Ascending aorta (tissue), 2 donors: ENCODE measurements at places on chromosomes 2 and 18.

DNA sequence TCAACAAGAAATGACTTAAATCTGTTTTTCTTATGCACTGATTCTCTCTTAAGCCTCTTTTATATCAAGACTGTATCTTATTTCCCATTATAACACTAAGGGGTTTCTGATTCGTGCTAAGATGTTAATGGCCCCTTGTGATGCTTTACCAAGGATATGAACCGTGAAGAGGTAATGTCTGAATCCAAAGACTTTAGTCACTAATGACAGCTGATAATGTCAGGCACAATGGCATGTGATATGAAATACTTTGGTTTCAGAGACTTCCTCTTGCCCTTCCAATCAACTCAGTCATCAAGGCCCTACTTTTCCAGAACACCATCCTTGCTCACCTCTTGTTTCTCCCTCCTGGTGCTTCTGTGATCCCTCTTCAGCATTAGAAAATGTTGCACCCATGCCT is 262.8 kb downstream of the KCNE4 start:
- no peak for DNase-seq

DNA sequence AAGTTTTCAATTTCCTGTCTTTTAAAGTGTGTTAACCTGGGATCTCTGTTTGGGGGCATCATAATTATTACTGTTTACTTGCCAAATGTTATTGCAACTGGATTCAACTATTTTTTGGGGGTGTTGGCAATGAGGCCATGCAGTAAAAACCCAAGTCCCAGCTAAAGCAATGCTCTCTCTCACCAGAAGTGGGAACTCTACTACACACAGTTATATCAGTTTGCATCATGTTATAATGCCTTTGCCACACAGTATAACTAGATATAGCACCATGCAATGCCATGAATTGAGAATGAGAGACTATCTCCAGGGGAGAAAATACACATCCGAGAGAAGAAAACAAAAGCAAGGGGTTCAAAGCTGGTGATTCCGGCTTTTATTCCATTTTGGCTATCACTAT is 79.0 kb downstream of the GCA start:
- no peak for DNase-seq

DNA sequence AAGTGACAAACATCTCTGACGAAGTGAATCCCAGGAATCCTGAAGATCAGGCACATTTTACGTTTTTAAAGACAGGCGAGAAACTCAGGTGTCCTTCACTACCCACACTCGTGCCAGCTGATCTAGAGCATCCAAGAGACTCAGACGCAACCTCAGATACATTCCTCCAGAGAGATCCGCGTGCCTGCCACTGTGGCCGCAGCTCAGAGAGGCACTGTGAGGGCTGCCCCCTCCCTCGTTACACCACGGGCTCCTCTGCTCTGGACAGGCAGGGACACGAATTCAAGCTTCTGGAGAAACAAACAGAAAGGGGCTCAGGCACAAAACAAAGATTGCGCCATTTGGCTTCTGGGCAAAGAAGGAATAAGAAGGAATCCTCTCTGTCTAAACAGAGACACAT is 268.0 kb downstream of the HDAC4 start:
- no peak for DNase-seq

DNA sequence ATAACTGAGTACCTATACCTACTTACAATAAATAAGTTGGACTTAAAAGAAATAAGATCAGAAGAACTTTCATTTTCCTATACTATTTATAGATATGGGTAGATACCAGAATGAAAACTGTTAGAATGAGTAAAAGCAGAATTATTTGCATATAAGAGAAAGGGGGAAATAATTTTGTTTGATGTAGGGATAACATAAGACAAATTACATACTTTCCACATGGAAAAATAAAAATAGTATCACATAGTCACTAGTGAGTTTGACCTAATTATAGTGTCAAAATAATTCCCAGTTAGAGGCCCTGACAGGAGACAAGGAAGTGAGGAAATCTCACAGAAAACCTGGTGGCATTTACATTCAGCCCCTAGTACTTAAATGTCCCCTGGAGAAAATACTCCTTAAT is 28.6 kb downstream of the KCMF1 start:
- no peak for DNase-seq

DNA sequence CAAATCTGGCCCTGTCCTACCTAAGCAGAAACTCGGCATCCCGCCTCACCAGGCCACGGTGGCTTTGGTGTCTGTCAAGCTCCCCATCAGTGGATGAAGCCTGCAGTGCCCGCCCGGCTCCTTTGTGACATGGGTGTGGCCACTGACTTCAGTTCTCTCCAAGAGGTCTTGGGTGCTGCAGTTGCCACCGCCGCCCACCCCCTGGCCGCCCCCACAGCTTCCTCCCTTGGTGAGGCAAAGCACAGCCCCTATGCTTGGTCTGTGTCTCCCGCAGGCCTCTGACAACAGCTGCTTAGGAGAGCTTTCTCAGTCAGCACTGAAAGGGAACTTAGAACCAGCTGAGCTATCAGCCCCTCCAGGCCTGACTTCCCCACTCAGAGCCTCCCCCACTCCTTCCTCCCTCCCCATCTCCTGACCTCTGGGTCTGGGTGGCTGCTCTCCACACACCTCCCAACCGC is 22.9 kb upstream of the GPR55 start:
- DNase-seq, result no peak

GRCh38 chr2:104856973-104857261 is 3.0 kb downstream of the POU3F3 start:
- no peak for DNase-seq

DNA sequence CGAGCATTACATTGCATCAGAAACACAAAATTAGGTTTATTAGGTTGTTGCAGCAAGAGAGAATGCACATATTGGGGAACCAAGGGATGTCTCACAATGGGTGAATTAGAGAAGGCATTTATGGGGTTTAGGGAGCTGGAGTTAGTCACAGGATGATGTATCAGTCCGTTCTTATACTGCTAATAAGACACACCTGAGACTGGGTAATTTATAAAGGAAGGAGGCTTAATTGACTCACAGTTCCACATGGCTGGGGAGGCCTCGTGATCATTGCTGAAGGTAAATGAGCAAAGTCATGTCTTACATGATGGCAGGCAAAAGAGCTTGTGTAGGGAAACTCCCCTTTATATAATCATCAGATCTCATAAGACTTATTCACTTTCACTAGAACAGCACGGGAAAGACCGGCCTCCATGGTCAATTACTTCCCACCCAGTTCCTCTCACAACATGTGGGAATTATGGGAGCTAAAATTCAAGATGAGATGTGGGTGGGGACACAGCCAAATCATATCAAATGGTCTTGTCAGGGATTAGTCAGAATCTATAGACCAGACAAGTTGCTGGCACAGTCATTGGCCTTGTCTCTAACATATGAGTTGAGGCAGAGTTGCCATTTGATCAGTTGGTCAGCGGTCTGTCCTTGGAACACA is 61.9 kb upstream of the RBMS1 start:
- DNase-seq, result no peak

DNA sequence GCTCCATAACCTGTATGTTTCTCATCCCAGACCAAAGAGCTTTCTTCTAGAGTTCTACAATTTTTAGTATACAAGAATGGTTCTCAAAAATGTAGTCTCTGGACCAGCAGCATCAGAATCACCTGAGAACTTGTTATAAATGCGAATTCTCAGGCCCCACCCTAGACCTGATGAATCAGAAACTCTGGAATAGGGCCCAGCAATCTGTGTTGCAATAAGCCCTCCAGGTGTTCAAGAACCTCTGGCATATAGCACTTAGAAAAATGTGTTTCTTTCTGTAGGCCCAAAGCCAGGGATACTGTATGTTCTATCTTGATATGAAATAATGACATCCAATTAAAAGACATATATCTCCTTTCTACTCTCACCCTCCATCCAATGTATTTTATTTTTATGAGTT is 10.4 kb downstream of the PAIP2B start:
- DNase-seq, result no peak

DNA sequence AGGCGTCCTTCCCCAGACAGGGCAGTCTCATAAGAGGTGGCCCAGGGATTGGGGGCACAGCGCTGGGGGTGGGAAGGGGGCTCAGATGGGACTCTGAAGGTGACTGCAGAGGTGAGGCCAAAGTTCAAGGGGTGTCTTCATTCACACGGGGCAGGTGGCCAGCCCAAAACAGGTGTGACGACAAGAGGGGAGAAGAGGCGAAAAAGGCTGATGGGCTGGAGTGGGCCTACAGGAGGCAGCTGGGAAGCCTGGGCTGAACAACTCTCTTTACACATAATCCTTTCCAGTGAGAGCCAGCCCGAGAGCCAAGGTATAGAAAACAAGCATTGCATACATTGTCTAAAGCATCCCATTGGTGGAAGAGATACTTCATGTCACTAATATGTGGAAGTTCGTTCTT is 130.9 kb upstream of the ASB18 start:
- DNase-seq, result no peak

GRCh38 chr18:51999351-51999750 is 340.6 kb upstream of the DCC start:
- DNase-seq, result no peak

- no peak for DNase-seq
Measured at GRCh38 chr2:4507661-4508060, 804.3 kb downstream of the DCDC2C start.

GRCh38 chr2:204452464-204453023 is 92.7 kb upstream of the PARD3B start:
- DNase-seq, result no peak

DNA sequence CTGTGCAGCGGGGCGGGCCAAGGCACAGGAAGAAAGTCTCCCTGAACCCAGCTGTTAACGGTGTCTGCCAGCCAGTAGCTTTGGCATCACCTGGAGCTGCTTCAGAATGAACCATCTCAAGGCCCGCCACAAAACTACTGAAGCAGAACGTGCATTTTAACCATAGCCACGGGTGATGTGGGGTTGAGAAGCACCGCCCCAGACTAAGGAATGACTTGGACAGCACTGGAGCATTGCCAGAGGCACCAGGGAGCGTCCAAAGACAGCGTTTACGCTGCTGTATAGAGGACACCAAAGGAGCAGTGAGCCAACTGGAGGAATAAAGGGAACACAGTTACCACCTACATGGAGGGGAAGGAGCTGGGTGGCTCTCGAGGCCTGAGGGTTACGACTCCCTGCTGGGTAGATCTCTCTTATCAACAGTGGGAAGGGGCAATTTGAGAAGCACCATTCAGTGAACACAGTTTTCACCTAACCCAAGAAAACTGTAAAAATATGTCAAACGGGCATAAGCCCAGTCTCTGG is 28.4 kb upstream of the LONRF2 start:
- no peak for DNase-seq

DNA sequence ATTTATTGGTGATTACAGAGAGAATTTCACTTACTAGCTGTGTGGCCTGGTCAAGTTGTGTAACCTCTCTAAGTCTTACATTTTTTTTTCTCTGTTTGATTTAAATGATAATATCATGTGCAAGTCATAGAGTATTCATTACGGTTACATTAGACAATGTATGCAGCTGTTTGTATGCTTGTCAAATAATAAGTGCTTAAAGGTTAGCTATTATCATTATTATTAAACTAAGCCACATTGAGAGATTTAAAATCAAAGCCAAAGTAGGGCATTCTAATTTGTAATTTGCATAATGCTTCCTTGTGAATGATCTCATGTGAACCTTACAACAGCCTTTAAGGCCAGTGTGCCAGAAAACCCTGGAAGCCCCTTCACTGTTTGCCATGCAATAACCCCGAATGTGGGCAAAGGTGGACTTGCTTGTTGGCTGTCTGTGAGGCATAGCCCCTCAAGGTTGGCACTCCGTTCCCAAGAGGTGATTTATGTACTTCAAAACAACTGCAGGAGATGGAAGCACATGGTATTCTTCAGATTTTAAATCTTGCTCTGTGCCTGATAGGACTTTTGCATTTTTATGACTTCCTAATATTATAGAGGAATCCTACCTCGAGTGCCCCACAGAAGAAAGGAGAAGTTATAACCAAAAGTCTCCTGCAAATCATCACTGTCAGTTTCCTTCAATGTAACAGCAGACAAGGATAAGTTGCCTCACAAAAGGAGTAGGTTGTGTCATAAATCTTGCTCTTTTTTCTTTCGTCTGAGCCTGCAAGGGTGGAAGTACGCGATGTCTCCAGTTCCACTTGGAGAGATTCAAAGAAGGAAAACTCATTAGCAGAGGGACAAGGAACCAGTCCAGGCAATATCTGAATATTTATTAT is 272.0 kb downstream of the TGIF1 start:
- no peak for DNase-seq
